NCI-H2081 (cell line): ENCODE measurements at places on chromosomes 16 and 17.

DNA sequence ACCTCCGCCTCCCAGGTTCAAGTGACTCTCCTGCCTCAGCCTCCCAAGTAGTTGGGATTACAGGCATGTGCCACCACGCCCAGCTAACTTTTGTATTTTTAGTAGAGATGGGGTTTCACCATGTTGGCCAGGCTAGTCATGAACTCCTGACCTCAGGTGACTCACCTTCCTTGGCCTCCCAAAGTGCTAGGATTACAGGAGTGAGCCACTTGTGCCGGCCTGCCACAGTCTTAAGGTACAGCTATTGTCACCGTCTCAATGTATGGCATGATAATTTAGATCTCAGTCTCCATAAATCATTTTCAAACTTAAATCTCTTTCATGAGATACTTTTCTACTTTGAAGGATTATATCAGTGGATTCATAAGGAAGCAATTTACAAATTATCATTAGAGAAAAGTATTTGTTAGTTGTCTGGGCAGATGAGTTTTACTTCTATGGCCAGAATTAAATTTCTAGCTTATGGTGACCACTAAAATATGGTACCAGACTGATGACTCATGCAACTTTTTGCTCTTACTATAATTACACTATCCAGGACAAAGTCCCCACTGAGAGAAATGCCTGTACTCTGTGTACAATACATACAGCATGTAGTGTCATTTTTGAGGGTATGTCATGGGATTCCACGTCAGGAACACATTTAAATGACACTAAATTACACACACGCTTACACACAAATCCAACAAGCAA is 1230.3 kb upstream of the GOT2 start:
- DNase-seq, result no peak

DNA sequence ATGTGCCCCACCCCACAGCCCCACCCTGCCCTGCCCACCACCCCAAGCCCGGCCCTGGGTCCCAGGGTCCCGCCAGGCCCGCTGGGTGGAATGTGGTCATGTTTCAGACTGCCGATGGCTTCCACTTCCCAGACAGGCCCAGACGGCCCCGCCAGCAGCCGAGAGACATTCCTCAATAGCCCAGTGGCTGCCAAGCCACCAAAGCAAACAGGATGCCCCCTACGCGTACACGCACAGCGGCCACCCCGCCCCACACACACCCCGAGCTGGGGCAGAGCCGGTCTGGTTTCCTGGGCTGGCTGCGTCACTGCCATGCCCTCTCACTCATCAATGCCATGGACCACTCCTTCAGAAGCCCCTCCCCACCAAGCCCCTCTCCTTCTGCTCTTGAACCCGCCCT is 1.2 kb upstream of the KRT17 start:
- no peak for DNase-seq

GRCh38 chr17:7886227-7887037 is 2.2 kb upstream of the CHD3 start:
- DNase-seq, result peak; percentile 53

- DNase-seq, result no peak
These were observed 14.2 kb upstream of the ADGRG3 start for GRCh38 chr16:57653936-57654335.

DNA sequence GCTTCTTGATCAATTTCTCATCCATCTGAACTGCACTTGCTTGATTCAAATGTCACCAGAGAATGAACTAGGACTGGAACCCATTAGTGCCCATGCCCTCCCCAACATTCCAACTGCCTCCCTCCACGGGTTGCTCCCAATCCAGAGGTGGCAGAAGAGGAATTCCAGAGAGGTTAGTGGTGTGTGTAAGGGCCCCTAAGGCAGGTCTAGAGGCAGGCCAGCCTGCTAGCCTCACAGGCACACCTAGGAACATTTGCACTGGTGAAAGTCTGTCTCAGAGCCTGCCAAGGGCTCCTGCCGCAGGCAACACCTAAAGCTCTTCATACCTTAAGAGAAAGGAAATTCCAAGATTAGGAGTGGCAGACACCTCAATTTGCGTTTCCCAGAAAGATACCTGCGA is 21.2 kb upstream of the CMTM4 start:
- no peak for DNase-seq

DNA sequence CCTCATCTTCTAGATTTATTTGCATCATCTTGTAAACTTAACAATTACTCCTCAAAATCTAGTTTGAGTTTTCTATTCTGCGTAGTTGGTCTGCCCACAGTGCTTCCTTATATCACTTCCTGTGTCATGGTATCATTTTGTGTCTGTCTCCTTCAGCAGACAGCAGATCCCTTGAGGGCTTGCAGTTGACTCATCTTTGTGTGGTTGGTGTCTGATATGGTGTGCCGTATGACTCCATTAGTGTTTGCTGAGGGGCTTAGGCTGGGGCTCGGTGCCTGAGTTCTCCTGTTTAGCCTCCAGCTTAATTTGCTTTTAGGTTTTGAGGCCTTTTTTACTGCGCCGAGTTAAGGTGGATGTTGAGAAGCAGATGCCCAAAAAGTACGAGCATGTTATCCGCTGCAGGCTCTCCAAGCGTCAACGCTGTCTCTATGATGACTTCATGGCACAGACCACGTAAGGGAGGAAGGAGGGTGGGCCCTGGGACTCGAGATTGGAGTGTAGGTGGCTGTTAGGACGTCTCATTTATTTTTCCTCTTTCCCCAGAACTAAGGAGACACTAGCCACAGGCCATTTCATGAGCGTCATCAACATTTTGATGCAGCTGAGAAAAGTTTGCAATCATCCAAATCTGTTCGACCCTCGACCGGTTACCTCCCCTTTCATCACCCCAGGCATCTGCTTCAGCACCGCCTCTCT is 16.9 kb downstream of the SRCAP start:
- no peak for DNase-seq

DNA sequence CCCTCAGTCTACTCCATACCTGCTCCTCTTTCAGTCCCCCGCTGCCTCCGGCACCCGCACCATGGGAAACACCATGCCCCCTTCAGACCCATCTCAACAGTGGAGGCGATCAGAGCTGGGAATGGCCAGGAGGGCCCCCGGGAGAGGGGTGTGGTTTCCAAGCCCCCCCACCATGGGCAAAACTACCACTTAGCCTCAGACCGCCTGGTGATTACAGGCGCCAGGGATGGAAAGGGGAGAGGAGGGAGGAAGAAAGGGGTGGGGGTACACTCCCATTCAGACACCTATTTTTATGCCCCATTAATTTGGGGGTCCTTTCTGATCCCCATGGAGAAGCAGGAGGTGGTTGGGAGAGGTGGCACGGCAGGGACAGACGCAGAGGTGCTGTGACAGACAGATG is at the start of gene C17orf114:
TSS of gene C17orf114 (minus strand) at position 101 of the 400 bp plus-strand sequence.
- DNase-seq, result no peak

DNA sequence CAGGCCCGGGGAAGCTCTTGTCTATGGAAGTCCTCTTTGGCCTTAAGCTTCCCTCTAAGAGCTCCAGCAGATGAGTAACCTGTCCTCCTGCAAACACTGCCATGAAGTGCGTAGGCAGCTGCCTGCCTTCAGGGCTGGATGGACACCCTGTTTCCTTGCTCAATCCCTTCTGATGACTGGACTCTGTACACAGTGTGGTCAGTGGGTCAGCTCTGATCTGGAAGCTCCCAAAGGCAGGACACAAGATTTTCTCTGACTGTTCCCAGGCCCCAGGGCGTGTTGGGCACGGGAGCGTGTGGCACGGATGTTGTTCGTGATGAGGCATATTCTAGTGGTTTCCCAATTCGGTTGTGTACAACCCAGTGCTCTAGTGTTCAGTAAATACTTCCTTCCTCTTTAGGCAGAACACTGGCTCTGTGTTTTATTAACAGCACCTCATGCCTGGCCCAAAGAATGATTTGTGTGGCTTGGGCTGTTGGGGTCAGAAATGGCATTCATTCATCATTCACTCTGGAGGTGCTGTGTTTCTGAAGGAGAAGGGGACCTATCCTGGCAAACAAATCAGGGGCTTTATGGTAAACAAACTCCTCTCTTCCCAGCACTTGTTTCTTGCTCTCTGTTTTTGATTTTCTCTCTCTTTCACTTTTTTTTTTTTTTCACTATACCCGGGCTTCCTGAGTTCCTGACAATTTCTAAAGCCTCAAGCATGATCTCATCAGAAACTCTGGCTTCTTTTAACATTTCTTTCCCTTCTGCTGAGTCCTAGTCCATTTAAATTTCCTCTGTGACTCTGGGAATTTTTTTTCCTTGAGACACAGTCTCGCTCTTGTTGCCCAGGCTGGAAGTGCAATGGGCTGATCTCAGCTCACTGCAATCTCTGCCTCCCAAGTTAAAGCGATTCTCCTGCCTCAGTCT is 12.0 kb upstream of the RNF157 start:
- DNase-seq, result no peak

GRCh38 chr17:75927286-75927922 is 13.4 kb downstream of the FBF1 start:
- DNase-seq, result peak; percentile 48

DNA sequence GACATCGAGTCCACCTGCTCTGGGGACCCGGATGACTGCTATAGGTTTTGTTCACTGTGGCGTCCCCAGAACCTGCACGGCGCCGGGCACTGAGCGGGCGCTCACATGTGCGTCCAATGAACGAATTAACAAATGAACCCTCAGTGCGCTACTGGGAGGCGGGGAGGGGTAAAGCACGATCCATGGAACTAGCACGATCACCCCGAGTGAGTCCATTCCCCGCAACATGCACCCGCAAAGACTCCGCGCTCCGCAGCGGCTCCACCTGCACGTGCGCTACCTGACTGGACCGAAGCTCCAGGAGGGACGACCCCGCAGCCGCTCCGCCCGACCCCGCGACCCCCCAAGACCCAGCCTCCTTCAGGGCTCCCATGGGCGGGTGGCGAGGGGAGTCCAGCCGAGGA is 491 bp downstream of the TRAP1 start:
- DNase-seq, result peak; percentile 17

- DNase-seq, result no peak
These were observed 5.0 kb upstream of the RPH3AL start for GRCh38 chr17:357644-358043.

DNA sequence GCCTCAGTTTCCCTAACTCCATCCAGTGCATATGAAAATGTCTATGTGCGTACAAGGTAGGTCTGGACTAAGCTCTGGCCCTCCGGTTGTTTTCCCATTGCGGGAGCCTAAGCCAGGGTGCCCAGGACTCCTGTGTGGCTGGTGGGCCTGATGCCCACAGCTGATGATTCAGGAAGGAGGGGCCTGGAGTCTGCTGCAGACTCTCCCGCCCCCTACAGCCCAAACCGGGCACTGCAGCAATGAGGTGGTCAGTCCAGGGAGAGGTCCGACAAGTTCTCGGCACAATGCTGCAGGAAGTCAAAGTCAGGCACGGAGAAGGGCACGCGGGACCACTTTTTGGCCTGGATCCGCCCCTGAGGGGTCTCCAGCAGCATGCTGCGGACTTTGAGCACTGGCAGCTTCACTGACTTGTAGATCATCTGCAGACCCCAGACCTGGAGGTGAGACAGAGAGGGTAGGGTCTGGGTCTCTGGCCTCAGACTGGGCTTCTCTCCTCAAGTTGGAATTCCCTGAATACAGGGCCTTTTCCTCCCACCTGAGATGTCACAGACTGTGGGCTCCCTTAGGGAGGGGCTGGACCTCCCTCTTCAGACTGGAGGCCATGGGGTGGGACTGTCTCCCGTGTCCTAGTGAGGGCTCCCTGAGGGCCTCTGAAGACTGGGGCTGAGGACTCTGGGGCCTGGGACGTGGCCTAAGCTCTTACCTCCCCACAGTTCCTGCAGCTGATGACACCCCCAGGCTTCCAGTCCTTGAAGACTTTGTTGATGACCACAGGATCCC is 3.4 kb upstream of the ZNF385C start:
- DNase-seq, result peak; percentile 57
